ENCODE measurements at places on chromosomes 5 and 9.

- DNase-seq, result no peak
Measured at GRCh38 chr9:99419070-99419469, 197.0 kb downstream of the SEC61B start.

DNA sequence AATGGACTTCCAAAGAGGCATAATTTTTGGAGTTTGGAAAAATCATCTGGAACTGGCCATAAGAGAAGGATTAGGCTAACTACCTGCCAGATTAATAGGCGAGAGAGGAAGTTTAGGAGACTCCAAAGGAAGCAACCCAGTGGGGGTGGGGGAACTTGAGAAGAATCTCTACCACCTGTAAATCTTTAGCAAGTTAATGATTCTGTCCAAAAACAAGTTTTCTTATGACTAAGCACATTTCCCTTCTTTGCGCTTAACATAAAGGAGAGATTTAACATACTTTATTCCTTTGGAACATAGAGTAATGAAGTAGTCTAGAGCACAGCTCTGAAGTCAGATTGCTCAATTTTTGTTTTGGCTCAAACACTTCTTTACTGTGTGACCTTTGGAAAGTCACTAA, 58.2 kb upstream of the PAPPA start:
- no peak for DNase-seq

DNA sequence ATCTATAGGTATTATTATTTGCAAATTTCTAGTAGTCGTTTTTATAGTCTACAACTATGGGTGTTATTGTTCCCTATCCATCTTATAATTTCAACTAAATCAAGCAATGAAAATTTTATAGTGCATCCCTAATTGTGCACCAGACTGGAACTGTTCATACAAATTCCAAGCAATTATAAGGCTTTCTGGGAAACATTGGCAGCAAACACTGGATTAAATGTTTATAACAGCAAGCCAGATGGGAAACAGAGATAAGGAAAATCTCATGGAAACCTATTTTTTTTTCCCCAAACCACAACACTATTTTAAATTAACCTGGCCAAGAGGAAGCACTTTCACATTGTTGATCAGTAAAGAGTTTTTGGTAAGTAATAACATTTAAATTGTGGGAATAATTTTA, 524.3 kb downstream of the RASEF start:
- DNase-seq, result no peak

- no peak for DNase-seq
Measured at GRCh38 chr5:95102080-95102479, 182.8 kb downstream of the MCTP1 start.

DNA sequence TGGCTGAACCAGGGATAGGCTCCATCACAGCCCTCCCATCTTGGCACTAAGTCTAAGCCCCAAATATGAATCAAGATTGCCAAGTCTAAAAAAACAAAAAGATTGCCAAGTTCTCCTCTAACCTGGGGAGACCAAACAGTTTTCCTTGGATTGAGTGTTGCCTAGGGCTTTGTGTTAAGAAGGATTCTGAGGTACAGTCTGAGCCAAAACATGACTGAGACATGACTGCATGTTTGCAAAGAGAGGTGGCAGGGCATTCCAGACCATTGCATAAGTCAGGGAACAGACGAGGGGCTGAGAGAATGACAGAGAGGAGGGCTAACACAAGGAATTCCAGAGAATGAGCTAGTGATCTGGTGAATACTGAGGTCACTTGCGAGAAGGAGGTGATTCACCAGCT, 11.4 kb downstream of the LAMC3 start:
- no peak for DNase-seq

- no peak for DNase-seq
Measured at GRCh38 chr9:136295542-136296433, 8.1 kb downstream of the CCDC187 start.

GRCh38 chr9:134208310-134208841, 44.0 kb upstream of the RNU6ATAC start:
- DNase-seq, result no peak

Data from CD4-positive, CD25-positive, alpha-beta regulatory T cell (primary cell).